ENCODE measurements at places on chromosomes 1 and 21. TPM values are rescaled to one million over a fixed set of nuclear protein-coding genes. Genes with fewer than 3 reads are reported as not detected.

The LMX1A gene
- total RNA-seq = 0.19 TPM

The COL8A2 gene
- total RNA-seq = 2.0 TPM

The KCNH1 gene
- not detected for total RNA-seq

The EVI5 gene
- 24.1 TPM for total RNA-seq

The S100A7A gene
- total RNA-seq = not detected
